DMS53 (cell line): ENCODE measurements at places on chromosomes 1 and 21.

- DNase-seq = peak; percentile 93
These were observed 94.5 kb upstream of the LPGAT1 start for GRCh38 chr1:211925016-211925415.

GRCh38 chr1:173342736-173343135, 134.4 kb upstream of the PRDX6 start:
- no peak for DNase-seq

- no peak for DNase-seq
These were observed 12.3 kb downstream of the SORT1 start for GRCh38 chr1:109385417-109385816.

GRCh38 chr1:117615474-117615873, 9.6 kb downstream of the TENT5C start:
- DNase-seq = peak; percentile 33

- DNase-seq = no peak
These were observed 26.1 kb upstream of the SDC3 start for GRCh38 chr1:30934613-30935012.

DNA sequence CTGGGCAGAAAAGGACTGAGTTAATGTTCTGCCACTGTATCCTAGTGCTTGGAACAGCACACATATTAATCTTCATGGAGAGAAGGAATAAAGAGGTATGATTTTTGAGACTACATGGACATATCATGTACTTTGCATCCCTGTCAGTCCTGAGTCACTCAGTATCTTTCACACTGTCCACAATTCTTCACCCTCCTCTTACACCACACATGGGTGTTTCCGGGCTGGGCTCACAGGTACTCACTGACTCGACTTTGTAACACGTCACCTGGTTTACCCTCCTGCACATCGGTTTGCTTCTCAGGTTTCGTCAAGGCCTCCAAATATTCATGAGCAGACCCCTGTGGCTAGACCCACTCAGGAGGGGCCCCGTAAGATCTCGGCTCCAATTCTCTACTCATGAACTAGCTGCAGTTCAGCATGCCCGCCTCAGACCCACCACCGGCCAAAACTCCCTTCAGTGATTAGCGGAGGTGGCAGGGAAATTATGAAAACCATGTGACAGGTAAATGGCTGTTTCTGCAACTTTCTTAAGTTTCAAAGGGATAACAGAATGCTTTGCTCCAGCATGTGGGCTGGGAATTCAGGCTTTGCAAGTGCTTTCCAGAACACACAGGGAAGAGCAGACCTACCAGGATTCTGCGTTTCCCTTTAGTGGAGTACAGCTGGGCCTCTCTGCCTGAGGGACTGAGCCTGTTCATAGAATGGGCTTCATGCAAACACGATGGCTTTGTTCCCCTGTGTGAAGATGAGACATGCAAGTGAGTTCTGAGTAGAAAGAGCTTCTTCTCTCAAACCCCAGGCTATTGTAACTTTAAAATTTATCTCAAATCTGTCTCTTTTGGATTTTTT, 31.3 kb upstream of the TRABD2B start:
- DNase-seq = no peak

DNA sequence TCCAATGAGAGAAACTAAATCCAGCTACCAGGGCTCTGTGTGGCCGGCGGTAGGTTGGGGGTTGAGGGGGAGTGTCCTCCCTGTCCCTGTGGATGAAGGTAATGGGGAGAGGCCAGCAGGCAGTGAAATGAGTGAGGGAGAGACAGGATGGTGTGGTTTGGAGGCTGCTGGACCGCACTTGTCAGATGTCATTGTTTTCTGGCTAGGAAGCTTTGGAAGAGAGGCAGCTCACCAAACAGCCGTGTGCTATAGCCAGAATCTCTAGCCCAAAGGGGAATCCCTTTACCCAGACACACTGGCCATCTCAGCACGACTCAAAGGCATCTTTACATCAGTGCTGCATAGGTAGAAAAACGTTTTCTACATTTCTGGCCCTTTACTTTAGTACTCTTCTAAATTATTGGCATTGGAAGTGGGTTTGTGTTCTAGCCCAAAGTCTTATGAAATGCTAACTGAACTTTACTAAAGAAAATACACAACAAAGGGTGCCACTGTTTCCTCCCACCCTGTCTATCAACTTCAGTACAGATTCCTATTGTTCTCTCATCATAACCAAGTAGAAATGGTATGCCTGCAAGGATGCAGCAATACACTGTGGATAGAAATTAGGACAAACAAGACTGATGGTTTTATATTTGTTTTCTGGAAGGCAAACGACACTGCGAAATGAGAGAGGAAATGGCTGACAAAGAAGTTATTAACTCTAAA, 95.9 kb upstream of the COA6 start:
- DNase-seq = no peak

GRCh38 chr1:38015978-38016725, 3.6 kb downstream of the UTP11 start:
- DNase-seq = no peak
